ENCODE measurements at places on chromosomes 1 and 21.

DNA sequence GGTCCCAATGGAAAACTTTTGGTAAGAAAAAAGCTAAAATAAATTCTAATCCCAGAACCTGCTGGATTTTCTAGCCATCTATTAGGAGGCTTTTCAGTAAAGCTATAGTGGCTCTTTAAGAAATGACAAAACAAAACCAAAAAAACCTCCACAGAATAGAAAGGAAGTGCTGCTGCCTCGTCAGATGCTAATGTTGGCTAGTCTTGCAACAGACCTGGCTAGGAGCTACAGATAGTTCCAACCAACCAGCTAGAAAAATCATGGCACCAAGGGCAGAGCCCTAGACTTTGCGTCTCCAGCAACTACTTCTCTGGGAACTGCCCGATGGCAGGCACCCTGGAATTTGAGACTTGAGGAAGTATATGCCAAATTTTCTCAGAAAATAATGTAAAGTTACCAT, 7.6 kb downstream of the CD101 start:
- H3K27me3 ChIP-seq: no peaks in the 10 kb centered on the region
- no peaks in the 10 kb centered on the region for H3K36me3 ChIP-seq
- H3K27ac ChIP-seq: no peak overlapping the region
- DNase-seq: no peak
- H3K4me3 ChIP-seq: no peak overlapping the region

DNA sequence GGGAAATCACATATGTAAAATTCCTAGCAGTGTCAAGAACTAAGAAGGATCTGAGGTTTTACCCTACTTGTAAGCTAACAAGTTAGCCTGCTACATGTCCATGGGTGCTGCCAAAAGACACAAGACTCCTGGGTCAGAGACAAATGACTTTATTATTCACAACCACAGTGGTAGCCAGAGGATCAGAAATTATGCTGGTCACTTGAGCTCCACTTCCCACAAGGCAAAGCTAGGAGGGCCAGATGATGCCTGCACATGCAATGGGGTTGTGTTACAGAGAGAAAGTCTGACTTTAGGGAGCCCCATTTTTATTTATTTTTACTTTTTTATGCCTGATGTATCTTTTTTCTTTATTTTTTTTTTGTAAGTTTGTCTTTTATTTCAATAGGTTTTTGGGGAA, 136.8 kb downstream of the S1PR1 start:
- H3K27ac ChIP-seq: no peak overlapping the region
- DNase-seq: no peak
- H3K4me3 ChIP-seq: no peak overlapping the region
- no peaks in the 10 kb centered on the region for H3K4me1 ChIP-seq

DNA sequence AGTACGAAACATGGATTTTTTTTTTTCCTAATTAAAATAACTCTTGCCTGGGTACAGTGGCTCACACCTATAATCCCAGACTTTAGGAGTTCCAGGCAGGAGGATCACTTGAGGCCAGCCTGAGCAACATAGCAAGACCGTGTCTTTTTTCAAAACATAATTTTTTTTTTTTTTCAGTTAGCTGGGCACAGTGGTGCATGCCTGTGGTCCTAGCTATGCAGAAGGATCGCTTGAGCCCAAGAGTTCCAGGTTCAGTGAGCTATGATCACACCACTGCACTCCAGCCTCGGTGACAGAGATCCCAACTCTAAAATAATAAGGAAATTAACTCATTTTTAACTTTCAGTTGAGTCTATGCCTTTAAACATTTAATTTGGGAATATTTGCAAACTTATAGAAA, 170.1 kb downstream of the NEK7 start:
- peaks cover 7% of the 10 kb centered on the region for H3K4me1 ChIP-seq
- H3K4me3 ChIP-seq: no peak overlapping the region
- H3K36me3 ChIP-seq: no peaks in the 10 kb centered on the region
- no peaks in the 10 kb centered on the region for H3K27me3 ChIP-seq
- DNase-seq: no peak

DNA sequence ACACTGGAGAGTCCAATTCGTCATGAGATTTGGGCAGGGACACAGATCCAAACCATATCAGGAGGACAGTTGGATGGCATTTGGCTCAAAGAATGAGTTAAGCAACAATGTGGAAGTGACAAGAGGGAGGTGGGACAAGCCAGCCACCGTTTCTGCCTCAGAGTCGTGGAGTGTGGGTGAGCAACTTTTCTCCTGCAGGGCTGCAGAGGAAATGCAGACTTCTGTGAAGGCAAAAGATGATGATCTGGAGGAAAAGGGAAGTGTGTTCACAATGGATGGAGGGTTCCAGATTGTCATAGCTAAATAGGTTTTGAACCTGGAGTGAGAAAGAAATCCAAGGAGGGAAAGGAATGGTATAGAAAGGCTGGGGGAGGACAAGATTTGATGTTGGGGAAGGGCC, 16.4 kb upstream of the KANK4 start:
- H3K27ac ChIP-seq: no peak overlapping the region
- no peaks in the 10 kb centered on the region for H3K36me3 ChIP-seq
- no peak overlapping the region for H3K4me3 ChIP-seq

DNA sequence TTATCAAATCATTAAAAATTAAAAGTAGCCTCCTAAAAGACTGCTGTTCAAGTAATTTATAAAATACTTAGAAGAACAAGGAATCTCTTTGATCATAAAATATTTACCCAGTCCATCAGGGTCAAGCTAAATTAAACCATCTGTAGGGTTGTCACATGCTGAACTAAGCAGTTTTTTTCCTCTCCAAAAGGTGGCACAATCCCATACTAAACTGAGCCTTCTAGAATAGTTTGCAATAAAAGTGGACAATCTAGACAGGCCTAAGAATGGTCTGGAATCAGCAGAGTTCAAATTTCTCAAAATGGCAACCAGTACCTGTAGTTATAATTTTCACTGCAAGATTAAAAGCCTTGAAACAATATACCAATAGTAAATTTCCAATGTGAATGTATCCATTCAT, 194.8 kb downstream of the EIF4G3 start:
- no peaks in the 10 kb centered on the region for H3K27me3 ChIP-seq
- no peak overlapping the region for H3K4me3 ChIP-seq
- no peak for DNase-seq

DNA sequence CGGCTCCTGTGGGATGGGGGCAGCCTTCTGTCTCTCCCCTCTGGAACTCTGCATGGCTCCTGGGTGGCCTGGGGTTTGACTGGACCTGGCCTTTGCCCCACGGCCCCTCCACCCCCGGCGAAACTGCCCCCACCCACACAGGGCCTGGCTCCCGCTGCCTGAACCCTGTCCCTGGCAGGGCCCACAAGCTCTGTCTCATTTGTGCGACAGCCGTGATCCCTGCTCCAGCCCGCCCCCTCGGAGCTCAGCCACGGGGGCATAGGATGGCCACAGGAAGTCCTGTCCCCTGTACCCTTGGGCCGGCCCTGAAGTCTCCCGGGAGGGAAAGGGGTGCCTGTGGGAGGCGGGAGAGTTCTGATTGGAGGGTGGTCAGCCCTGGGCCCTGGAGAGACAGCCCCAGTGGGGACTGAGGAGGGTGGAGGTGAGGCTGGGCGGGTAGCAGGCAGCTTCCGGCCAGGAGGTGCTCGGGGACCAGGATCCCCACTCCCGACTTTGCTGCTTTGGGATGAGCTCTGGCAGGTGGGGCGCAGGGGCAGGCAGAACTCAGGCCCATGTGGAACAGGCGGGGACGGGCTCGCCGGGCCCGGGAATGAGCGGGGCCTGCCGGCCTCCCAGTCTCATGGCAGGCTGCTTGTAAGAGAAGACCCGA, 45.1 kb downstream of the SLX9 start:
- peak; percentile 28 for DNase-seq
- H3K27ac ChIP-seq: peak overlapping the region; percentile 44

GRCh38 chr1:34781844-34782391, 904 bp downstream of the GJB3 start:
- no peaks in the 10 kb centered on the region for H3K4me1 ChIP-seq
- H3K36me3 ChIP-seq: no peaks in the 10 kb centered on the region
- peaks cover 21% of the 10 kb centered on the region for H3K27me3 ChIP-seq
- no peak overlapping the region for H3K4me3 ChIP-seq
- DNase-seq: no peak

DNA sequence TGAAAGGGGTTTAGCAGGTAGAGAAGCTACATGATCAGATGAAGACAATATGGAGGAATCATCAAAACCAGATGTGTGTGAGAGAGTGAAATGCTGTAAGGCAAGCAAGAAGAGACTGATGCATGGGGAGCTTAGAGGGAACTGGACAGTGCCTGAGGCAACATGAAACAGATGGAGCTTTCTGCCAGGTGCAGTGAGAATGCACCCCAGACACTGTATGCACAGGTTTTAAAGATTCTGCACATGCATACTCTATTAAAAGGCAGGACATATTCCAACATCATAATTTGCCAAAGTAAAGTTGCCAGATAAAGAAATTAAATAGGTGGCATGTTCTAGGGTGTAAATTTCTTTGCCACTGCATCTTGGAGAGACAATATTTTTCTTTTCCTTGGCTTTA, 200.1 kb downstream of the AMY1C start:
- H3K4me1 ChIP-seq: no peaks in the 10 kb centered on the region
- H3K4me3 ChIP-seq: no peak overlapping the region
- no peak overlapping the region for H3K27ac ChIP-seq
- DNase-seq: no peak
- H3K36me3 ChIP-seq: no peaks in the 10 kb centered on the region

GRCh38 chr1:237016626-237017025, 12.4 kb upstream of the MT1HL1 start:
- DNase-seq: no peak
- H3K36me3 ChIP-seq: no peaks in the 10 kb centered on the region
- no peak overlapping the region for H3K4me3 ChIP-seq
- H3K27ac ChIP-seq: no peak overlapping the region
- no peaks in the 10 kb centered on the region for H3K27me3 ChIP-seq

DNA sequence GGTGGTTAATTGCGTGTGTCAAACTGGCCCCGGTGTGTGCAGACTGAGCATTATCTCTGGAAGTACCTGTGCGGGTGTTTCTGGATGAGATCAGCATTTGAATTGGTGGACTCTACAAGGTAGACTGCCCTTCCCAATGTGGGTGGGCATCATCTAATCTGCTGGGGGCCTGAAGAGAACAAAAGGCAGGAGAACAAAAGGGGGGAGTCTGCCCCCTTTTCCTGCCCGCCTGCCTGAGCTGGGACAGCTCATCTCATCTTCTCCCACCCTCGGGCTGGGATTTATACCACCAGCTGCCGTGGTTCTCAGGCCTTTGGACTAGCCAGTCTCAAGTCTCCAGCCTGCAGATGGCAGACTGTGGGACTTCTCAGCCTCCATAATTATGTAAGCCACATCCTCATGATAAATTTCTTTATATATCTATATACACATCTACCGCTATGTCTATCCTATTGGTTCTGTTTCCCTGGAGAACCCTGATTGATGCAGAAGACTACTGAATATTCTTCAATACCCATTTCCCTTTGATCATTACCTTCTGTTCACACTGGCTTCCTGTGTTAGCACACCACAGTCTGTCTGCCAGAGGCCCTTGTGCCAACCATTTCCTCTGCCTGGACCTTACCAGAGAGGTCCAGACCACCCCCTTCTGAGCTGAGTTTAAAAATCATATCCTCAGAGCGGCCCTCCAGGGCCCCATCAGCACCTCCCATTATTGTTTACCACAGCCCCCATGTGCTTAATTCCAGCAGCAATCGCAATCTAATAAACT, 25.2 kb downstream of the RCAN1 start:
- H3K27me3 ChIP-seq: no peaks in the 10 kb centered on the region
- H3K4me1 ChIP-seq: peaks cover 14% of the 10 kb centered on the region
- DNase-seq: no peak
- no peak overlapping the region for H3K27ac ChIP-seq

DNA sequence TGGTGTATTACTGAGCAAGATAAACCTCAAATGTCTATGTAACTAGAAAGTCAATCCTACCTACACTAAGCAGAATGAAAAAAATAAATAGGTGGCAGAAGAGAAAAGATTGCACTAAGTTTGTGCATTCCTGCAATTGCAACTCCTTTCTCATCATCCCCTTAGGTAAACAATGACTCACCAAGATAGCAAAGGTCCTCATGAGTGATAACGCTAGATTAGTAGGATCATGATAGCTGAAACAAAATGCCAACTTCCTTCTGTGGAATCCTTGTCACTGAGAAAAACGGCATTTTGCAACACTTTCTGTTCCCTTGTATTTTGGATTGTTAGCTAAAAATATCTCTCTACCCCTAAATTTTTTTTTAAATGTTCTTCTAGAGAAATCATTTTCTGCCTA, 20.0 kb upstream of the FCER1A start:
- peaks cover 13% of the 10 kb centered on the region for H3K4me1 ChIP-seq
- no peaks in the 10 kb centered on the region for H3K27me3 ChIP-seq
- H3K36me3 ChIP-seq: no peaks in the 10 kb centered on the region
- no peak overlapping the region for H3K4me3 ChIP-seq

GRCh38 chr1:172746091-172746949, 87.4 kb downstream of the FASLG start:
- peaks cover 8% of the 10 kb centered on the region for H3K27me3 ChIP-seq
- H3K36me3 ChIP-seq: no peaks in the 10 kb centered on the region
- H3K4me3 ChIP-seq: no peak overlapping the region
- peak; percentile 50 for DNase-seq
- H3K27ac ChIP-seq: no peak overlapping the region

GRCh38 chr1:206850401-206850800, 15.0 kb upstream of the IL20 start:
- no peak for DNase-seq
- H3K27me3 ChIP-seq: peaks cover 6% of the 10 kb centered on the region
- H3K27ac ChIP-seq: no peak overlapping the region
- no peak overlapping the region for H3K4me3 ChIP-seq

DNA sequence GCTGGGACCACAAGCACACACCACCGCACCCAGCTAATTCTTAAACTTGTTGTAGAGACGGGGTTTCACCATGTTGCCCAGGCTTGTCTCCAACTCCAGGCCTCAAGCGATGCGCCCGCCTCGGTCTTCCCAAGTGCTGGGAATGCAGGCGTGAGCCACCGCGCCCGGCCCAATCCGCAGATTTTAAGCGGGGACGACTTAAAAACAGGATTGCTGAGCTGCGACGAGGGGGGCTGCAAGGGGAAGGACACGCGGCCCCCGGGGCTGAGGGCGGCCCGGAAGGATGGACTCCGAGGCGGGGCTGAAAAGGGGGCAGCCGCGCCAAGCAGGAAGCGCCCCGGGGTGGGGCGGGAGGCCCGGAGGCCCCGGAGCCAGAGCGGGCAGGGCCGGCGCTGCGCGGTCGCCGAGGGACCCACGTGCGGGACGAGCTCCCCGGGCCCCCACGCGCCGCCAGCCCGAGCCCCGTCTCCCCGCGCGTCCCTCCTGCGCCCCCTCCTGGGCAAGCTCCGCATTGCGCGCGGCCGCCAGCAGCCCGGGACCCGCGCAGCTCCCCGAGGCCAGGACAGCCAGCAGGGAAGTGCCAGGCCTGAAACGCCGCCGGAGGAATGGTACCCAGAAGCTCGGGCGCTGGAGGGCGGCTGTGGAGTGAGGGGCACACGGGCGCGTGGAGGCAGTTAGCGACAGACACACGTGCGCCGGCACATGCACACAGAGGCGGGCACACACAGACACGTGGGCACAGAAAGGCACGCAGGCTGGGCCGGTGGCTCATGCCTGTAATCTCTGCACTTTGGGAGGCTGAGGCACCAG, 5.5 kb upstream of the PRKCZ start:
- H3K4me1 ChIP-seq: peaks cover 20% of the 10 kb centered on the region
- DNase-seq: peak; percentile 83
- no peak overlapping the region for H3K4me3 ChIP-seq
- no peak overlapping the region for H3K27ac ChIP-seq
- H3K36me3 ChIP-seq: no peaks in the 10 kb centered on the region

- H3K27ac ChIP-seq: no peak overlapping the region
- no peak overlapping the region for H3K4me3 ChIP-seq
- no peaks in the 10 kb centered on the region for H3K4me1 ChIP-seq
- H3K27me3 ChIP-seq: no peaks in the 10 kb centered on the region
- DNase-seq: peak; percentile 31
- H3K36me3 ChIP-seq: no peaks in the 10 kb centered on the region
These were observed 320.9 kb downstream of the ASTN1 start for GRCh38 chr1:176843352-176844297.

GRCh38 chr1:62088439-62088838, 106.2 kb upstream of the L1TD1 start:
- H3K27me3 ChIP-seq: no peaks in the 10 kb centered on the region
- H3K36me3 ChIP-seq: no peaks in the 10 kb centered on the region
- H3K4me1 ChIP-seq: no peaks in the 10 kb centered on the region
